ENCODE measurements at places on chromosomes 3 and 15.

DNA sequence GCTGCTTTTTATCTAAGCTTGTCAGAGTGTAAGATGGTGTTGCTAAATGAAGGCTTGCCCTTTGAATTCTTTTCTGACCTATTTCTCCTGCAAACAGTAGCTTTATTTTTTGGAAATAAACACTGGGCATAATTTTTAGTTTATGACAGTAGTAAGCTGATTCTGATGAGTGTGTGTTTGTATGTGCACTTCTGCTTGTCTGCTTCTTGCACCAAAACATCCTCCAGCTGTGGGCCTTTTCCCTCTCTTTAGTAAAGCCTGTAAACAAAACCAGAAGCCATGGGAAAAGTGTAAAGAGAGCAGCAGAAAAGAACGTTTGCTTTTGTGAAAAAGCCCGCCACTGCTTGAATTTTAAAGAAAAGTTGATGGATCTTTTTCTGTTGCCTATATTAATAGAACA lies 136.4 kb upstream of the IL12A start:
- DNase-seq, result no peak

DNA sequence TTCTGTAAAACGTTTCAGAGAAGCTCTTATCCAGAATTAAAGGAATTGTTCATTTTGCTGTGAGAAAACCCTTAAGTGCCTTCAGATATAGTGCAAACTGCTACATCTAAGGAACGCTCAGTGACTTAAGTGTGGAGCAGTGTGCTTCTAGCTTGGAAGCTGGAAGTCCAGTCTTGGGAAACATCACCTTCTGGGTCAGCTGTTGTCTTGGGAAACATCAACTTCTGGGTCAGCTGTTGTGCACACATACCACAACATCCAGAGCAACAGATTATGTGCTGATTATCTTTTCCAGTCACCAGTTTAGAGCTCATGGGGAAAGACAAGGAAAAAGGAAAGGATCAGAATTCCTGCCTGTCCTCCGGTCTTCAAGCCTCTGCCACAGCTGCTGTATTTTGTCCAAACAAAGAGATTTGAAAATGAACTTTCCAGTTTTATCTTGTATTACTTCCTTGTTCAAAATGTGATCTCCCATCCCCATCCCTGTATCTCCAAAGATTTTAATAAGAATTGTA lies 713.6 kb downstream of the NSUN3 start:
- DNase-seq, result no peak

GRCh38 chr15:92074101-92074500 lies 220.6 kb downstream of the SLCO3A1 start:
- DNase-seq, result no peak

- DNase-seq, result no peak
Observed at GRCh38 chr3:71217640-71218222, 365.8 kb downstream of the FOXP1 start.
